A172 (cell line): ENCODE measurements at places on chromosomes 11 and 22. TPM values are rescaled to one million over a fixed set of nuclear protein-coding genes. Genes with fewer than 3 reads are reported as not detected.
A peak's percentile ranks its signal among the peaks of the same experiment; 100 is the strongest.

Gene RAB3IL1
- total RNA-seq, result 2.4 and 8.5 TPM in 2 replicates

GRCh38 chr11:16016468-16016829 lies 339.9 kb downstream of the SOX6 start:
- no peak for DNase-seq

GRCh38 chr22:30317778-30318177 lies 9.0 kb downstream of the TBC1D10A start:
- DNase-seq, result no peak

DNA sequence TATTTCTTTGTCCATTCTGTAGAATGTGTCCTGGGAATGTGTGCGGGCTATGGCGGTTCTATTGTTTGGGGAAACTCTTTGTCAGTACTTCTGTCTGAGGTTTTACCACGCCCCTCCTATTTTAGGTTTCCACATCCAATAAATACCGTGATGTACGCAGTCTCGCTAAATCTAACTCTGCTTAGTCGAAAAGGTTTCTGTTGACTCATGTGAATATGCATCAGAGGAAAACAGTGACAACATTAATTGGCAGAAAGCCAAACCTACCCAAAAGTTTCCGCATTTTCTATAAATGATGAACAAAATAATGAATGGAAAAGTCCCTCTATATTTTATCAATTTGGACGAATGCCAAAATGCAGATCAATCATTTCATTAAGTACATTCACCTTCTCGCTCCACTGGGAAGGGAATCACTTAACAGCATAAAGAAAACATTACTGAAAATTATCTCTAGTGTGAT lies 143.4 kb downstream of the MAML2 start:
- DNase-seq, result peak; percentile 11

DNA sequence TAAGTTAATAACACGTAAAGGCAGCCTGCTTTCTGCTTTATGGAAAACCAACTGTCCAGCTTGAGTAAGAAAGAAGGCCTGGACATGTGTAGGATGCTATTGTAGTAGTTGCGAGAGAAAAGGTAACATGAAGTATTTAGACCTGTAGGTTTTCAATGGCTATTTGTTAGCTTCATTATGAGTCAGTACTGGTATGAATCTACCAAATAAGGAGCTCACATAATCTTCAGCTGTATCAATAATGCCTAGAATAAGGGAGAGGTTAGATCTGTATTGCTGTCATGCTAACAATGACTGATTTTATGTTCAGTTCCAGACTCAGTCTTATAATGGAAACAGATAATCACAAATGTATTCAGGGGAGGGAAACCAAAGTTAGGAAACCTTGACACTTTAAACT lies 550.3 kb downstream of the CNTN5 start:
- DNase-seq, result no peak

GRCh38 chr11:119180729-119181676 lies 4.3 kb upstream of the NHERF4 start:
- no peak for DNase-seq
